Neural crest cell (in vitro differentiated cells): ENCODE measurements at places on chromosomes 1 and 21. TPM values are rescaled to one million over a fixed set of nuclear protein-coding genes. Genes with fewer than 3 reads are reported as not detected.

Gene IRF6
- 0.05 TPM in 1 of 2 replicates, not detected in the other for total RNA-seq

Gene FCMR
- not detected in 2 replicates for total RNA-seq

Gene RGS13
- not detected in 2 replicates for total RNA-seq

Gene EPHA10
- total RNA-seq: 0.63 and 0.77 TPM in 2 replicates

Gene TPM3
- 364 and 373 TPM in 2 replicates for total RNA-seq

Gene YARS1
- 140 and 145 TPM in 2 replicates for total RNA-seq

Gene FCER1G
- 0.93 and 1.6 TPM in 2 replicates for total RNA-seq

Gene LRRN2
- 4.5 and 5.0 TPM in 2 replicates for total RNA-seq

Gene FCRL2
- not detected in 2 replicates for total RNA-seq

Gene TMEM39B
- 34.8 and 36.0 TPM in 2 replicates for total RNA-seq
